ENCODE measurements at places on chromosomes 1 and 21.

DNA sequence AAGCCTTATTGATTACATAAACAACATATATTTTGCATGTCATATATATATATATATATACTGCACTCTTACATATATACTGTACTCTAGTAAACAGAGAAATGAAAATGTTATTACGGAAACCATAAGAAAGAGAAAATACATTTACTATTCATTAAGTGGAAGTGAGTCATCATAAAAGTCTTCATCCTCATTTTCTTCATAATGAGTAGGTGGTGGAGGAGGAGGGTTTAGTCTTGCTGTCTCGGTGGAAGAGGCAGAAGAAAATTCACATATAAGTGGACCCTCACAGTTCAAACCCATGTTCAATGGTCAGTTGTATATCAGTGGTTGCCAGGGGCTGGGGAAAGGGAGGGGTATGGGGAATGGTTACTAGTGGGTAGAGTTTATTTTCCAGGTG lies 8.0 kb upstream of the IFNLR1 start:
- no peak for DNase-seq

DNA sequence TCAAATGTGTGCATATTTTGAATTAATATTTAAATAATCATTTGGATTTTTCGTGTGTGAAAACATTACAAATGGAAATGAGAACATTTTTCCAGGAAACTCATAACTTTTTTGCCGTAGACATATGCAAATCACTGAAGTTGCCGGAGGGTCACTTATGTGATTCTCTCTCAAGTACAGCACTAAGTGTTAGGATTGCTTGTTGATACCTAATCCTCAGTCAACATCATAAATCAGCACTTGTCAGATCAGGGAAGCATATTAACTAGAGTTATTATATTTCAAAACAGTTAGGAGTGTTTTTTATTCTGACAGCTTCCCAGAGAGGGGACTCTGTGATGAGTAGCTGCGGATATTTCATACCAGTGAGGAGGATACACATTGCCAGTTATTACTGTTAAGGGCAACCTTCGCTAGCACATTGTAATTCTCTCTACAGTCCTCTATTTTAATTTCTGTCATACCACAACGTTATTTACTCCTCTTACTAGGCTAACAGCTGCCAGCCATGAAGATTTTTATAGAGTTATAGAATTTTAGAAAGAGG lies 41.5 kb downstream of the NCAM2 start:
- no peak for DNase-seq

DNA sequence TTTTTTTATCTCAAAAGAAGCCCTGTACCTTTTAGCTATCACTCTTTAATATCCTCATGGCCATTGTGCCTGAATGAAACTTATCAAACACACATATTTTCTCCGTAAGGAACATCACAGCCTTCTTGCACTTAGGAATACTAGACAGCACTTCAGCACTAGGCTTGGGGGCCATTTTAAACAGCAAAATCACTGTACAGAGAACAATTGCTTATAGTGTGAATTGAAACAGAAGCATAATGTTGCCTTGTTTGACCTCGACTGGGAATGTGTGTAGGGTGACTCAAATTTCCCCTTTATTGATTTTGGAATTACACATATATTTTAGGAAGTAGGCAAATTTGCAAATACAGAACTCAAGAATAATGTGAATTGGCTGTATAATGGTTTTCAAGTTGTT lies 36.4 kb downstream of the KYAT3 start:
- DNase-seq = no peak

DNA sequence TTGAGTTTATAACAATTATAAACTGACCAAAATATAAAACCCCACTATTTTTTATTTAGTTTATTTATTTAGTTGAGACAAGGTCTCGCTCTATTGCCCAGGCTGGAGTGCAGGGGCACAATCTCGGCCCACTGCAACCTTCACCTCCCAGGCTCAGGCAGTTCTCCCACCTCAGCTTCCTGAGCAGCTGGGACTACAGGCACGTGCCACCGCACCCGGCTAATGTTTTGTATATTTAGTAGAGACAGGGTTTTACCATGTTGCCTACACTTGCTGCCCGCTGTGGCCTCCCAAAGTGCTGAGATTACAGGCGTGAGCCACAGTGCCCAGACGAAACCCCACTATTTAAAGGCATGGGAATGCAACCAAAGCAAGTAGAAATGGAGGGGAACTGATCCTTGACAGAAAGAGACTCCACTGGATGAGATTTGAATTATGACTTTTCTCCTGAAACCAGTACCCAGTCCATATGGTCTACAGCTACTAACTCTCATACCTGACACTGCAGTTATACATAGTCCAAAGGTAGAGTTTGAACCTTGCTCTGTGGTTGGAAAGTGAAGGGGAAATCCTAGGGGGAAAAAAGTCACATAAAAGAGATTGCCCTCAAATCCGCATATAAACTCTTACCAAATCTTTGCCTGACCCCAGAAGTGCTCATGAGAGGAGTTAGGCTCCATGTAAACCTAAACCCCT lies 11.3 kb downstream of the LRRC8C start:
- no peak for DNase-seq

DNA sequence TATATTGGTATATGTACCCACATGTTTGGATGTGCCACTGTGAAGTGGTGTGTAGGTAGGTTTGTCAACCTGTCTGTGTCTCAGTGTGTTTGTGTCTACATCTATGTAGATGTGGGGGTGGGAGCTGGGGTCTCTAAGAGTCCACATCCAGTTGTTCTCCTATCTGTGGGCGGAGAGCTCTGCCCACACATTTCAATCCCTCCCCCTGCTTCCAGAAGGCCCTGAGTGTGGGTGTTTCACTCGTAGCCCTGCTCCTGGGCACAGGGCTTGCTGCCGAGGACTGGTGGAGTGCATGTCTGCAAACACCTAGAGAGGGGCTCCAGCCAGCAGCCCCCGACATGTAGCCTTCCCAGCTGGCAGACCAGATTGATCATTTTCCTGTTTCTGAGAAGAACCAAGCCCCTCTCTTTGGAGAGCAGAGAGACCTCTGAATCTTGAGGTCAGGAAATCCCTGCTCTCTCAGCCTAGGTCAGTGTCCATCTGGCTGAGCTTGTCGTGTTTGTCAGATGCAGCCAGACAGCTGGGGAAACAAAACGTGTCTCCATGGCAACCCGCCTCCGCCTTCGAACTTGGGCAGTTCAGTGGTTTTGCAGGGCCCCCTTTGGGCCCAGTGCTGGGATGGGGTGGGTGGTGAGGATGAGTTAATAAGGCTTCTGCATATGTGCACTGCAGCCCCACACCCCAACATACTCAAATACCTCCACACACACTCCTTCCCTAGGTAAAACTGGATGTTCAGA lies 31.2 kb upstream of the SYNC start:
- DNase-seq = no peak

GRCh38 chr1:157469300-157469699 lies 83.0 kb downstream of the FCRL5 start:
- no peak for DNase-seq

- no peak for DNase-seq
Measured at GRCh38 chr1:98555814-98556213, 105.7 kb upstream of the SNX7 start.

- DNase-seq = no peak
Measured at GRCh38 chr1:5909576-5910275, 82.5 kb downstream of the NPHP4 start.

- DNase-seq = no peak
Measured at GRCh38 chr21:15446223-15446622, 283.6 kb upstream of the USP25 start.

DNA sequence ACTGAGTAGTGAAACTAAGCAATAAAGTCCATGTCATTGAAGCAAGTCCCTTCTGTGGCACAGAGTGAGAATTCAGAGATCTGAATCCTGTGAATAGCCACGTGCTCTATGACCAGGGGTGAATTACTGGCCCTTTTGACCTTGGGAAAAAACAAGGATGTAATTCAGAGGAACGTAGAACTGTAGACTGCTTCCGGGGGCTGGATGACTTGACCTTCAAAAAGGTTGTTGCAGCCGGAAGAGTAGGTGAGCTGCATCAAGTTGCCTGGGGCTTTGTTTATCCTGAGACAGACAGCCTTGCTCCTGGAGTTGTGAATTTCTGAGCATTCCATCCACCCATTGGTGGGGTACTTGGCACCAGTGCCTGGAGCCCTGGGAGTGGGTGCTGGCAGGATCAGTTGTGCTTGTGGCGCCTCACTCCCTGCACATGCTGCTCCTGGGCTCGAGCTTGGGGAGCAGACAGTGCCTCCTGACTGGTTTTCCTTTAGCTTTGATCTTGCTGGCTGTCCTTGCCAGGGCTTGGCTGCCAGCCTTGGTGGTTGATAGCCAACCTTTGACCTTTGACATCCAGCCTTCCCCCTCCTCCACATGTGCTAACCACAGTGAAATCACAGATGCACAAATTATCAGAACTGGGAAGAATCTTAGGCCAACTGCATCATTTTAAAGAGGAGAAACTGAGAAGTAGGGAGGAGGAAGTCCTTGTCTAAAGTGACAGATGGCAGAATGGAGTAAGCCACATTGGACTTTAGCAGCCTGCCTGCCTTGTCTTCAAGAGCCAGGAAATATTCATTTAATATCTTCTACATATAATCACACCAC lies 16.2 kb upstream of the MYOG start:
- DNase-seq = no peak

- DNase-seq = no peak
Measured at GRCh38 chr1:209634005-209634737, 18.1 kb downstream of the LAMB3 start.

DNA sequence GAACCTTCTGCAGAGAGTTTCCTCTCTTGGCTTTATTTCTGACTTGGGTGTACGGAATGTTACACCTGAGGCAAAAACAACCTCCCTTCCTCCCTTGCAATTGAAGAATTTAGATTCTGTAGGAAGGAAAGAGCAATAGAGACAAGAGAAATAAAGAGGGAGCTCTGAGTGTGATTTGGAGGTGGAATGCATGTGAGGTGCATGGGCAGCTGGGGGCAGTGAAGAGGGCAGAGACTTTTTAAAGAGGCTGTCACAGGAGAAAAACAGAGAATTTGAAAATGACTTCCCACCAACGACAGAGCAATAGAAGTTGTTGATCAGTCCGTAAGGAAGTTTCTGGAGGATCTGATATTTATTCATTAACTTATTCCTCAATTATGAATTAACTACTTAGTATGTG lies 172.0 kb upstream of the B3GALT2 start:
- DNase-seq = no peak

DNA sequence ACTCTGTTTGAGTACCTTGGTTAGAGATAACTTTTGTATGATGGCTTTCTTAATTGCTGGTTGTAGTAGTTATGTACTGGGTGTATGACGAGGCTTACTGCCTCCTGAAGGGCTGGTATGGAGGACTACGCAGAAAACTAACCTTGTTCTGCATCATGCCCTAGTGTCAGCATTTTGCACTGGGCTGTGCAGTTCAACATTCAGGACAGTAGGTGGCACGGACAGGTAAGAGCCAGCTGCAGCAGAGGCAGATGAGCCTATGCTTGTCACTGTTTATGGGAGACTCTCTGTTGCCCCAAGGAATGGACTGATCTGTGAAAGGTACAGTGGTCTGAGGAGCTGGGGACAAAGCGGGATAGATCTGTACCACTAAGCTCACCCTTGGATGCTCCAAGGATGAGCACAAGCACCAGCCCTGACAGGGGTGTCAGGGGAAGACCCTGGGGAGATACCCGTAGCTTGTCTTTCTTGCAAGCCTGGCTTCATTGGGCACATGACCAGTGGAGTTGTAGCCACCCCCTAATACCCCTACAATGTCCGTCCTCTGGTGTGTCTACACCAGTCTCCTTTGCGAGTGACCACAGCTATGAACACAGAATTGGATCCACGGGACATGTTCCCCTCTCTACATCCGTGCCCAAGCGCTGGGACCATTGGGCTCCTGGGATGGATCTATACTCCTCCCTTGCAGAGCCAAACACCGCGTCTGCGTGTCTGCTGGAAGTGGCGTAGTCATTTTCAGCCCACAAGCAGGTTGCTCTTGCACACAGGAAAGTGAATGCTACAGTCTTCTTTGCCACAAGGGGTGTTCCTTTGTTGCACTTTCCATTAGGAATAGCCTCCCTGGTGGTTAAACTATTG lies 51.1 kb upstream of the CFHR3 start:
- DNase-seq = peak; percentile 47

- no peak for DNase-seq
Measured at GRCh38 chr1:187794561-187794960, 965.8 kb downstream of the PLA2G4A start.

DNA sequence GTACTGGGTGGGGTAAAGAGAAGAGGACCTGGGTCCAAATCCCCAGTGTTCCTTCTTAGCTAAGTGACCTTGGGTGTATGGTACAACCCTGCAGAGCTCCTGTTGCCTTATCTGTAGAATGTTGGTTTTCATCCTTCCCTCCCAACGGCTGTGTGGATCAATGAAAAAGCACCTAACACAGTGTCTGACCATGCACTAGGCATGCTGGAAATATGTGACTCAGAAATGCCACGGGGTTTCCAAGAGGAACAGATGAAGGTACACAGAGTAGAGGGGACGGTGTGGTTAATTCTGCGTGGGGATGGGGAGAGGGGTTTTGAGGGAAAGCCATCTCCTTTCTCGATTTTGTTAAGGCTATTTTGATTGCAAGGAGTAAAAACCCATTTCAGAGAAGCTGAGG lies 8.6 kb downstream of the NIPAL3 start:
- DNase-seq = no peak

- peak; percentile 23 for DNase-seq
Measured at GRCh38 chr1:96487394-96487793, 234.2 kb upstream of the PTBP2 start.

All from NB4 (cell line).